M059J (cell line): ENCODE measurements at places on chromosomes 3 and 15. TPM values are rescaled to one million over a fixed set of nuclear protein-coding genes. Genes with fewer than 3 reads are reported as not detected.
A peak's percentile ranks its signal among the peaks of the same experiment; 100 is the strongest.

AP3B2 gene
- total RNA-seq, result 0.12 TPM in 1 of 2 replicates, not detected in the other

FANCD2OS gene
- total RNA-seq, result not detected in 2 replicates

SI gene
- not detected in 2 replicates for total RNA-seq

CLDN16 gene
- total RNA-seq, result not detected in 2 replicates

DNA sequence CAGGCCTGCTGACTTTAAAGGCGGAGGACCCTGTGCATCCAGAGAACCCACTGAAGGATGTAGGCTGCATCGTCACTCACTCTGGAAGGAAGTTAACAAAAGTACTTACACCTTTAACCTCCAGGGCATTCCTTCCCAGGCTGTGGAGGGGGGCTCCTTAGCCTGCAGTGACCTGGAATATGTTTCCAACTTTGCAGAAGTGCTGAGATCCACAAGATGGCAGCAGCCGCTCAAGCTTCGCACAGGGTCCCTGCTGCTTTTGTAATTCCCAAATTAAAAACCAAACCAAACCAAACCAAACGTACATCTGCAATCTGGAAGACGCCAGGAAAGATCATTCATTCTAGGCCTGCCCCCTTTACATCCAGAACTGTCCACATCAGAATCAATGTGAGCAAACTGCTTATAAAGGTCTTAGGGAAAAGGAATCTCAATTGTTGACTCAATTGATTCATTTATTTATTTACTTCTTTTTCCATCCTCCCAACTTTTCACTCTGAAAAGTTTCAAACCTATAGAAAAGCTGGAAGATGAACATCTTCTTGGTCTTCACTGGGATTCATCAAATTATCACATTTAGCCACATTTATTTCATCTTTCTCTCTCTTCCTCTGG lies 70.5 kb upstream of the KLHL25 start:
- DNase-seq, result peak; percentile 34

GRCh38 chr3:193805448-193805847 lies 212.4 kb downstream of the OPA1 start:
- DNase-seq, result peak; percentile 99

- DNase-seq, result peak; percentile 43
Measured at GRCh38 chr3:153829606-153830170, 291.5 kb upstream of the ARHGEF26 start.

GRCh38 chr3:173841334-173841733 lies 443.8 kb downstream of the NLGN1 start:
- DNase-seq, result no peak

DNA sequence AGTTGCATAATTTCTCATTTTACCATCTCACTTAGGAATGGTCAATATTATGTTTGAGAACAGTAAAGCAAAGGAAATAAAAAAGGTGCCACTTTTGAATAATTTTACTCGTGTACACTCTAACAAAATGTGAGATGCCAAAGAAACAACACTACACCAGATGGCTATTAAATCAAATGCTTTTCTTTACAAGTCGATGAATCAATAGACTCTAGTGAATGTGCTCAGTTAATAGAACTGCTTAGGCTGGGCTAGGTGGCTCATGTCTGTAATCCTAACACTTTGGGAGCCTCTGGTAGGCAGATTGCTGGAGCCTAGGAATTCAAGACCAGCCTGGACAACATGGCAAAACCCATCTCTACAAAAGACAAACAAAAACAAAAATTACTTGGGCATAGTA lies 87.9 kb downstream of the ZNF609 start:
- no peak for DNase-seq

DNA sequence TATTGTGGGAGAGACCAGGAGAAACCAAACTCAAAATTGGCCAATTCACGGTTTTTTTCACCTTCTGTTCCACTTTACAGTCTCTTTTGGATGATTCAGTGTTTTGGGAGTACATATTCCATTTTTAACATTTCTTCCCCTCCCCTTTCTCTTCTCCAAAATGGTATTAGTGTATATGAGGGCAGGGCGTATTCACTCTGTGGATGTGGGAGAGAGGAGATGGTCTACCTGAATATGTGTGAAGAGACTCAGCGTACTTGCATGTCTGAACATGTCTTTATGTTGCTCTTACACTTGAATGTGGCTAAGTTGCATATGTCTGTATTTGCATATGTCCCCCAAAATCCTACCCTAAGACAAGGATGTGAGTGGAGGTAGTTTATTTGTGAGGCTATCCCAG lies 291.0 kb upstream of the PPP2R3A start:
- DNase-seq, result no peak

- no peak for DNase-seq
Measured at GRCh38 chr15:40567111-40567510, 2.0 kb upstream of the RPUSD2 start.

DNA sequence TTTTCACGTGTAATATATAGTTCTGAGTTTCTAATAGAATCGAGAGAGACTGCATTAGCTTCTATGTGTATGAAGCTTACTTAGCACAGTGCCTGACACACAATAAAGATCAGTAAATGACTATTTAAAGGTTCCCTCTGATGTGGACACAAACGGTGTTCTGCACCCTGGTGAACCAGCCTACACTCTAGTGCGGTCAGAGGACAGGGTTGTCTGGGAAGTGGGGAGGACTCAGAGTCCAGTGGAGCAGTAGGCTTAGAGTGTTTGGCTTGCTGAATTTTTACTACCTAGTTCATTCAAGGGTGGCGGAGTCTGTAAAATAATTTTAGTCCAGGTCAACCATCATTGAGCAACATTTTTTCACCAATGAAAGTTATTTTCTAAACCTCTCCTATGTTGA lies 77.8 kb downstream of the DIPK2A start:
- DNase-seq, result no peak

DNA sequence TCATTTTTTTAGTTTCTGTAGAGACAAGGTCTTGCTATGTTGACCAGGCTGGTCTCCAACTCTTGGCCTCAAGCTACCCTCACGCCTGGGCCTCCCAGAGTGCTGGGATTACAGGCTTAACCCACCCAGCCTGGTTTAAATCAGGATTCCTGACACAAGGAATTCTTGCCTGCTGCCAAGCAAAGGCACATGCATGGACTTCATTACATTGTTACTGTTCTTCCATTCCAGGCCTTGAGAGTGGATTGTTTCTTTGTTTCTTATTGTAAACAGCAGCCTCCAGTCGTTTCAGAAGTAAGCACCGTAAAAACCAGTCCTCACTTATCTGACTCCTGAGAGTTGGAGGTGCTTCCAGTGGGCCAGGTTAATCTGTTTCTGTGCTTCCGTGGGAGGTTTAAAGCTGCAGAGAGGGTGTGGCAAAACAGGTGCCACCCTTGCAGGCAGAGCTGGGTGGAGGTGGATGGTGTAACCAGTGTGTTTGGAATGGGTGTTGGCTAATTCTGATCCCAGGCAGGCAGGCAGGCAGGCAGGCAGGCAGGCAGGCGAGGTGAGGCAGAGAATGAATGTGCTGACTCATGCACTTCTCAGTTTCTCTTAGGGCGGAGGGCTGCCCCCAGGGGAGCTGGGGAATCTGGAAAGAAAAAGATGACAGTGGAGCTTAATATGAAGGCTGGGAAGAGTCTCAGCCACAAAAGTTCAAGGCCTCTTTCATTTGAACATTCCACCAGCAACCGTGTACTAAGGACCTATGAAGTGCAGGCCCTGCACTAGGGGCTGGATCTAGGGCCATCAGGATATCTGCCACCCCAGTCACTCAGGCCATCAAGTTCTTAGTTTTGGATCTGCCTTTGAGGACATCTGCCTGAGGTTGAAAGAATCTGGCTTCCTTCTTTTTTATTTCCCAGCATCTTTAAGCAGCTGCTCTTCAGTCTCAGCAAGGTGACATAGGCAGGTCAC lies 37.0 kb upstream of the CDCP1 start:
- peak; percentile 82 for DNase-seq
